ENCODE measurements at places on chromosomes 2 and 18. TPM values are rescaled to one million over a fixed set of nuclear protein-coding genes. Genes with fewer than 3 reads are reported as not detected.

GRCh38 chr2:33573657-33574056 is 25.4 kb downstream of the FAM98A start:
- no peak for DNase-seq

DNA sequence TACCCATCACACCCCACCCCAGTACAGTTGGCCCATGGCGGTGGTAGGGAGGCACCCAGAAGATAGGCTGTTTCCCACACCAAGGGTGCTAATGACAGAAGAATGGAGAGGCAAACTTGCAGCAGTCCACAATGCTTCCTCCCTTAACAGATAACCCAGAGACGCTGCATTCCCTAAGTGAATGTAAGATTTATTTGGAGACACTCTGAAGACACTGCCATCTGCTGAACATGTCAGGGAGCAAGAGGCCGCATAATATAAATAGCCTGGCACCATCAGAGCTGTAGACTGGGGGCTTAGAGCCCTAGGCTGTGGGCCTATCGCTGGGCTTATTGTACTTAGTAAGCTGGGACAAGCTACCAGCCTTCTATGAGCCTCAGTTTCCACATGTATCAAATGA is 2.2 kb upstream of the IWS1 start:
- no peak for DNase-seq

GRCh38 chr2:5484868-5485267 is 207.3 kb upstream of the SOX11 start:
- no peak for DNase-seq

KIAA2012 gene
- polyA plus RNA-seq: 0.25 TPM

LIMS4 gene
- polyA plus RNA-seq: not detected

SMC6 gene
- 52.1 TPM for polyA plus RNA-seq

- DNase-seq: no peak
These were observed 85.8 kb upstream of the MSH6 start for GRCh38 chr2:47697000-47697601.

GRCh38 chr2:127498386-127498785 is 27.9 kb downstream of the IWS1 start:
- DNase-seq: no peak

DNA sequence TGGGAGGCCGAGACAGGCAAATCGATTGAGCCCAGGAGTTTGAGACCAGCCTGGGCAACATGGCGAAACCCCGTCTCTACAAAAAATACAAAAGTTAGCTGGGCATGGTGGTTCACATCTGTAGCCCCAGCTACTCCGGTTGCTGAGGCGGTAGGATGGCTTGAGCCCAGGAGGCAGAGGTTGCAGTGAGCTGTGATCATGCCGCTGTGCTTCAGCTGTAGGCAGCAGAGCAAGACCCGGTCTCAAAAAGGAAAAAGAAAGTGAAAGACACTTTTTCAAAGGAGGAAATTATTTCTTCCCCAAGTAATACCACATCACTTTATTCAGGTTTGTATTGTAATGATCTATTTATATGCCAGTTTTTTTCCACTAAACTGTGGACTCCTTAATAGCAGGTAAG is 35.7 kb upstream of the TAF4B start:
- DNase-seq: no peak

DNA sequence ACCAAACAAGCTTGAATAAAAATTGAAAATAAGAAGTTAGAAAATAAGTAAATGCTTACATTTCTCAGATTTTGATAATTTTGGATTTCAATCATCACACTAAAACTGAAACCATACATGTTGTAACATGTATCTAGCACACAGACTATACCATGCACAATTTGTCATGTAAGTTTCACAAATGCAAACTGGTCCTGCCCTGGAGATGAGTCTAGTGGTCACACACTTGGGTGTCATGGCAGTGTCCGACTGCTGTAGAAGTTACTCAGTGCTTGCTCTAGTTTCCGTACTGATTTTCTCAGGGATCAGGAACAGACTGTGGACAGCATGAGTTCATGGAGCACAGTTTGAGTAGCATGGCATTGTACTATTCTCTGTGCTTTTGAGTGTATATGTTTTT is 182.9 kb upstream of the RMP24 start:
- DNase-seq: no peak

GRCh38 chr2:144357623-144358373 is 162.1 kb downstream of the ZEB2 start:
- no peak for DNase-seq

DNA sequence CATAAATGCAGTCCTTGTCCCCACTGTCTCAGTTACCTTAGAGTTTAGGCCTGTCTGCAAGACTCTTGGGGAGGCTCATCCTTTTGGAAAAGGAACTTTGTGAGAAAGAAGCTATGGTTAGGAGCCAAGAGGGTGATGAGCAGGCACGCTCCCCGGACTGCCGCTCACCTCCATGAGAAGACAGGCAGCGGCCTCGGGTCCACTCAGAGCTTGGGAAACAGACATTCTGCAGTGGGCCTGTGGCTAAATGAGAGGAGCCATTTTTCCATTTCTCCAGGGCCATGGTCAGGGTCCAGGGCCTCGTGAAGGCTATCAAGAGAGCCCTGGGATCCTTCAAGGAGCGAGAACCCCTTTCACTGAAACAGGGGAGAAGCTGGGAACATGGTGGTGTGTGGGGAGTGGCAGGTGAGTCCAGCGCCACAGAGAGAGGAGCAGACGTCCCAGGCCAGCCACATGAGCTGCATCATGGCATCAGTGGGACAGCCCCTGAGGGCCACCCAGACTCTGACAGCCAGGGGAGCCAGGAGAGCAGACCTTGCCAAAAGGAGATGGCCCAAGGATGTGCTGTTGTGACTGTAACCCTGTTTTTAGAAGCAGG is 4.0 kb upstream of the TEX51 start:
- DNase-seq: no peak
